Fibroblast of skin of left quadriceps (primary cell): ENCODE measurements at places on chromosomes 6 and 20.

- no peak for DNase-seq
Measured at GRCh38 chr6:38450717-38451116, 189.0 kb downstream of the BTBD9 start.

- DNase-seq = no peak
Measured at GRCh38 chr6:34332251-34333198, 59.9 kb downstream of the NUDT3 start.

GRCh38 chr20:17505636-17506517, 25.3 kb downstream of the BFSP1 start:
- DNase-seq = no peak

GRCh38 chr6:112156668-112157067, 69.3 kb downstream of the FAM229B start:
- no peak for DNase-seq

DNA sequence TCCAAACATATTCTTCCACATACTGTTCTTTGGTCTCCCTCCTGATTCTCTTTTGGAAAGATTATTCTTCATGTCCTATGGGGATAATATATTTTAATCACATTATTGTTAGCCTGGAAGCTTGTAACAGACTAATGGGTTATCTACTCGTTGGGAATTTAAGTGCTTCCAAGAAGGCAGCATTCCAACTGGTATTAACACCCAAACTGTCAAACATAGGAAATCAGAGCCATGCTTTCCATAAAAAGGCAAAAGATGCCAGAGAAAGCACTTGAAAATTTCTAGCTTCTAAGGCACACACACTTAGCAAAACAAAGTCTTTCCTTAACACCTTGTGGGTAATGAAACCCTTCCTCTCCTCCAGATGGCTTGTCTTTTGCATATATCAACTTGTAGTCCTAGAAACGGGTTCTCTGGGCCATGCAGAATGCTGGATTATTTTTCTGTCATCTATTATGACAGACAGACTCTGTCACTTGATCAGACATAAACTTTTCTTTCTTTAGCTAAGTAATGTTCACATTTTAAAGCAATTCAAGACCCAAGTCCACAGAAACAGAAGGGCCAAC, 41.5 kb downstream of the B4GALT5 start:
- no peak for DNase-seq
